ENCODE measurements at places on chromosomes 1 and 21.

- DNase-seq = no peak
Measured at GRCh38 chr1:100456880-100457279, 81.1 kb upstream of the GPR88 start.

DNA sequence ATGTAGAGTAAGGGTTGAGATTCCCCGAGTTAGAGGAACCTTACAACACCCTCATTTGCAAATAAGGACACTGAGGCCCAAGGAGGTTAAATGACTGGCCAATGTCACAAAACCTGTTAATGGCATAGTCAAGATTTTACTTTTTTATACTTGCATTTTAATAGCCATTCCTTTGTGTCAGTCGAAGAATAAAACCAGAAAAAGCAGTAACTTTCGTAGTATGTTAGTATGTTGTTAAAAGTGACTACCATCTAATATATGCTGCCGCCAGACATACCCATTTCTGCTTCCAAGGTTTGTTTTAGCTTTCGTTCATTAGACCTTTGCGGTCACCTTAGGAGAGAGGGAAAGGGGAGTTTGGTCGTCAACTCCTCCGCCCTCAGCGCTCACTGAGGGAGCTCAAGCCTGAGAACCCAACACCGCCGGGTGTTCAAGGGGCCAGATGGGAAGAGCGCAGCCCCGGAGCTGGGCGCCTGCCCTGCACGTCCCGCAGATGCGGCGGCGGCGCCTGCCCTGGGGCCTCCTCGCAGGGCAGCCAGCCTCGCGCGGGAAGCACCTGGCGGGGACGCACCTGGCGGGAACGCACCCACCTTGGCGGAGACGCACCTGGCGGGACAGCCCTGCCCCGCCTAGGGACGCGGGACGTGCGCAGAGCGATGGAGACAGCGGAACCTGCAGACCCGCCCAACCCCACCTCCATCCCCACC lies 466 bp downstream of the VPS26C start:
- DNase-seq = peak; percentile 50

DNA sequence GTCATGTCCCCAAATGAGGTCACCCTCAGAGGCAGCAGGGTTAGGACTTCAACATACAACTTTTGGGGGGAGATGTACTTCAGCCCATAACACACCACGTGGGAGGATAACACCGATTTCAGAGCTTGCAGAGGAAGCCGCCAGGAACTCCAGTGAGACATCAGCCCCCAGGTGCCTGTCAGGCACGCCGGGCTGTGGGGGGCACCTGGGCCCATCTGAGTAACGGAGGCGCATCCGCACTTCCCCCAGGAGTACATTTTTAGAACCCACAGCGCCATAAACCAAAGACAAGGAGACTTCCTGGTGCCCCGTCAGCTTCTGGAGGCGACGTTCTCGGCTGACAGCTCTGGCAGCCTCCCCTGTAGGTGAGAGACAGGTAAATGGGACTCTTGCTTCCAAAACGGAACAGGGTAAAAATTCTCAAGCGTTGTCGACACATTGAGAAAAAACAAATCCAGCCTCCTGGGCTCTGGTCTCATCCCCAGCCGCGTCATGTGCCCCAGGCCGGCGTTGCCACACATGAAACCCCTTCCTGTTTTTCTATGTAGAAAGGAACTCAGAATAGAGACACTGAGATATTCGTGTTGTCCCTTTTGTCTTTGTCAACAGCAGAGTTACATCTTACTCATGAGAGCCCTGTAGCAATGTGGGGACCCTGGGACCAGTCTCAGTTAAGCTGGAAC lies 93.3 kb downstream of the PDE9A start:
- DNase-seq = no peak

DNA sequence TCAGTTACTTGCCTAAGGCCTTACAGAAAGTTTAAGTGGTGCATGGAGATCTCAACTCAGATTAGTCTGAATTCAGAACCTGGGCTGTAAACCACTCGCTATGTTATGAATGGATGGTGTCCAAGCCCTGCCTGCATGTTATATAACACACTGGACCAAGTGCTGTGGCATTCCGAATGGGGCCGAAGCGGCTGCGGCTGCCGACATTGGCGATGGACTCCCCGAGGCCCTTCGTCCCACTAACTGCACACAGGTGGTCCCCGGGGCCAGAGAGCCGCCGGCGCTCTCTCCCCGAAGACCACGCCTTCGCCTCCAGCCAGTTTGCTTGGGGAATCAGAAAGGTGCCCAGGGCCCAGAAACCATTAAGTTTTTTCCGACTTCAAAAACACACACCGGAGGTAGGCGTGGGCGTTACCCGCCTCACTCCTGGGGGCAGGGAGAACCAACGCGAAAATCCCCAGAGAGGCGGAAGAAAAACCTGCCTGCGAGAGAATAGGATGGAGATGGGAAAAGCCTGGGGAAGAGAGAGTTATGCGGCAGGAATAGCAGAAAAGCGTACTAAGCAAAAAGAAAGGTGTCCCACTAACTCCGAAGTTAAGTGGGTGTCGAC lies 579 bp upstream of the TENT5C start:
- DNase-seq = peak; percentile 49

DNA sequence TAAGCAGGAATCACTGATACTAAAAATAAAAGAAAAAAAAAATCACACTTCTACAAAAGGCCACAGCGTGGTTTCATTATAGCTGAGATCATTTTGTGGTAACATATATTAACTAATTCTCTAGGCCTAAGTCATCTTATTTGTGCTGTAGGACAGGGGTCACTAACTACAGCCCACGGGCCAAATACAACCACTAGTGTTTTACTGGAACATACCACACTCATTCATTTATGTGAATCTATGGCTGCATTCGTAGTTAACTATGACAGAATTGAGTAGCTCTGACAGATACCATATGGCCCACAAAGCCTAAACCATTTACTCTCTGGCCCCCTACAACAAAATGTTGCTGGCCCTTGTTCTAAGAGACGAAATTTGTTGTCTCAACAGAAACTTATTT lies 224.4 kb downstream of the VAV3 start:
- DNase-seq = no peak

DNA sequence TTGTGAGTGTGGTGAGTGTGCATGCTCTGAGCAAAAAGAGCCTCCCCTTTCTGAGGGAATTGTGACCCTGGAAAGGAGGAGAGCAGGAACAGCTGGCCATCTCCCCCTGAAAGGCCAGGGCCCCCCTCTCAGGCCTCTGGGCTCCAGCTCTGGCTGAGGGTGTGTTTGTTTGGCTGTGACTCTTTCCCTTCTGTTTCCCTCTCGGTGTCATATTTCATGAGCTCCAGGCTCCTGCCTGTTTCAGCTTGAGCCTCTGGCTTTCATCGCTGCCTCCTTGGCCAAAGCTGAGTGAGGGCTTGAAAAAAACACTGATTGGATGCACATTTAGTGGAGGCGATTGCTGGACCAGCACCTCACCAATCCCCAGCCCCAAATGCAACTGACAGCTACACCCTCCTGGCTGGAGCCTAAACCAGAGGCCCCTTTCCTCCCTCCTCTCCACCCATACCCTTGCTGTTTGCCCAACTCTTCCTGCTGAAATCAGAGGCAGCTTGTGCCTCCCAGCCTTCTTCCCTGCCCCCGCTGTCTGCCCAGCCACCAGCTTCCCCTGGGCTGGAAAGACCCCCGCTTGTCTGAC lies 64.1 kb downstream of the DDR2 start:
- DNase-seq = peak; percentile 78

DNA sequence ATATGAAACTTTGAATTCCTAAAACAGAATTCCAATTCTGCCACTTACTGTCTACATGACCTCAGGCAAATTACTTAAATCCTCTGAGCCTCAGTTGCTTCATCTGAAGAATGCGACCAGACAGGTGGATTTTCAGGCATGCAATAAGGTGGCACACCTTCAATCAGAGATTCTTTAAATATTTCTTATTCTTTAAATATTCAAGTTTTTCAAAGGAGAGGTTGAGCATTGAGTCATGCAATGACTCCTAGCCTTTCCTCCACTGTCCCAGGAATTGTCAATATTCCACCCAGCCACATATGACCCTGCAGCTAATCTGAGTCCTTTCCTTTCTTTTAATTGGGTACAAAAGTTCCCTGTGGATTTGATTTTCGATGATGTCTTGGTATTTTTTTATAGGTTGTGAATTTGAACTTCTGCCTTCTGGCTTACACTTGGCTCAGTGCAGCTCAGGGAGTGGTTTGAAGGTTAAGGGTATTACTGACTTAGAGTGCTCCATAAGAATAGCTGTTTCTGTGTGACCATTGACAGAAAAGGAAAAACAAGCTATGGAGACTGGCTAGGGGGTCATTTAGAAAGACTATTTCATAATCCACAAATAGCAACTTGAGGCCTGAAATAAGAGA lies 52.2 kb upstream of the PRDX6 start:
- no peak for DNase-seq

- no peak for DNase-seq
Measured at GRCh38 chr1:221636967-221637366, 104.9 kb downstream of the DUSP10 start.

DNA sequence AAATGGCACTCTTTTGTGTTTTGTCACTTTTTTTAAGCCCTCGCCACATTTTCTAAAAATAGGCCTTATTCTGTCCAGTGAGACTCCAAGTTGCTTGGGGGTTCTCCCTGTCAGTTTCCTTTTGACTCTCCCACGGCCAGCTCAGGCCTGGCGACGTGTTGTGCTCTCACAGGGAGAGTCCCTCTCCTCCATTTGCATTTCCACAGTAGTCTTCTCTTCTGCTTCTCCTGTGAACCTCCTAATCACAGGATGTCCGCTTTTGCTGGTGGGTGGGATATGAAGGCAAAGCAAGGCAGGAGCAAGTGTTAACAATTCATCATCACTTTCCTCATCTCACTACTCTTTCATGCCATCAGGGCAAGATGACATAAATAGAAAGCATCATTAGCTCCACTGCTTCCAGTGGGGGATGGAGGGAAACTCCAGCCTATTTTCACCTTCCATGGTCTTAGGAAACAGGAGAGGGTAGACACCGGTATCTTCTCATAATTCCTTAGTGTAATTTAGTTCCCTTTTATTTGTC lies 99.8 kb downstream of the INTS7 start:
- DNase-seq = no peak

GRCh38 chr1:150161747-150162581 lies 12.2 kb downstream of the PLEKHO1 start:
- no peak for DNase-seq

DNA sequence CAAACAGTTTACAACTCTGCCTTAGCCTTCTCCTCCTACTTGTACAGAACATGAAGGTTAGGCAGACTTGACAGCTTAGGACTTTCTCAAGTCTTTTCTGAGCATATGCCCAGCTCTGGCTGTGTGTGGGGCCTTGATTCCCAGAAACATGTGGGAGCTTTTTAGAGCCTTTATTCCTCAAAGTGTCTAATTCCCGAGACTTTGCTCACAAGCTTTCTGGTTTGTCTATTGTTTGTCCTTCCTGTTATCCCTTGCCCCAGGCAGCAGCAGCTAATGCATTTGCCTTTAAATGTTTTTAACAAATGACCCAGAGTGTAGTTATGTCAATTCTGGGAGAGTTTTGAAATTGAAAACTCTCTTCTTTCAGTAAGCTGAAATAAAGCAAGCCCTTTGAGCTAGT lies 29.2 kb downstream of the ST7L start:
- DNase-seq = no peak

GRCh38 chr1:184569106-184569505 lies 182.3 kb downstream of the C1orf21 start:
- no peak for DNase-seq

DNA sequence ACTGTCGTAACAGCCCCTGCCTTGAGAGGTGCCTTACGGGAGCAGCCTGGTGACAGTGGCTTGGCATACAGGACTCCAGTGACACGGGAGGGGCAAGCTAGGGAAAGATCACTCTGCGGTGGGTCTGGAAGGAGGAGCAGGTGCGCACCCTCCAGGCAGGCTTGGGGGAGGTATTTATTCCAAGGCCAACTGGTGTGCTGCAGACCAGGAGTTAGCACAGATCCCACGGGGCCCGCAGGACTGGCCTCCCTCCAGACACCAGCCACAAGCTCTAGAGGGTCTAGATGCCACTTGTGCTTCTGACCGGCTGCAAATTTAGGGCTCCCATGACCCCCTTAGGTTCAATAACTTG lies 22.1 kb downstream of the PSEN2 start:
- DNase-seq = no peak

DNA sequence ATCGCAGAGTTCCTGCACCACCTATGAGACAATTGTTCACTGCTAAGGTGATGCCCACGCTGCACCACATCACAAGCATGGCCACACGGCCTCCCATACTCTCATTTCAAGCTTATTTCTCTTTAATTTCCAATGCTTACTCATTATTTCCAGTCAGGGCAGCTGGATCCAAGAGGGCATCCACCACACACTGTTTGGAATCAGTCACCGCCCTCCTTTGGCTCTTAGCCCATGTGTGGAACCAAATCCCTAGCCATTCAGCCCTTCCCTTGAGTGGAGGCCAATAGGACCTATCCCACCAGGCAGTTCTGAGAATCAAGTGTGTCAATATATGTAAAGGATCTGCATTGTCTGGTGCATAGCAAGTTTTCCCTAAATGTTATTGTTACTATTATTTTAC lies 26.3 kb upstream of the PALMD start:
- no peak for DNase-seq

DNA sequence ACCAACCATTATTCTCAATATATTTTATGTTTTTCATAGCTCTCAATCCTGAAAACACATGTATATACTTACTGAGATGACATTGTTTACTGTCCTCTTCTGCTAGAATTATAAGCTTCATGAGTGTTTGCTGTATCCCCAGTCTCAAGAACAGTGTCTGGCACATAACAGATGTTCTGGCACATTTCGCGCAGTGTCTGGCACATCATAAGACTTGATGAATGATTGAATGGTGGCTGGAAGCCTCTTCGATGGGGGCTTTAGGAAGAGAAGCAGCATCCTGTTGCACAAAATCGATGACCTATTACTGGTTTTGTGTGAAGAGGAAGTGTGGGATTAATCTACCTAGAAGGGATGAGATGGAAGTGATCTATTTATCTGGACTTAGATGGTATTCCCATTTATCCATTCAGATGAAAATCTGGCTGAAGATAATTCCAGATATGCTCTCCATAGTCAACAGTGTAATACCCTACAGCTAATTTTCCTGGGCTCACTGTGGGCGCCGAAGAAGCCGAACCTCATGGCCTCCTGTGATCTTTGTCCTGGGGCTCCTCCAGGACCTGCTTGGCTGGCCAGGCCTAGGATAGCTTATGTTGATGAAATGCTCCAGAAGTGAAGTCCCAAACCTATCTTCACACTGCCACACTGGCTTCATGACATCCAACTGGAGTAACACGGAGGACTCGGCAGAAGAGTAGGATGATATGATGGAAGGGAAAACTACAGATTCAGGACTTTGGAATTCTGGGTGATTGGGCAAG lies 26.5 kb downstream of the CD34 start:
- no peak for DNase-seq

DNA sequence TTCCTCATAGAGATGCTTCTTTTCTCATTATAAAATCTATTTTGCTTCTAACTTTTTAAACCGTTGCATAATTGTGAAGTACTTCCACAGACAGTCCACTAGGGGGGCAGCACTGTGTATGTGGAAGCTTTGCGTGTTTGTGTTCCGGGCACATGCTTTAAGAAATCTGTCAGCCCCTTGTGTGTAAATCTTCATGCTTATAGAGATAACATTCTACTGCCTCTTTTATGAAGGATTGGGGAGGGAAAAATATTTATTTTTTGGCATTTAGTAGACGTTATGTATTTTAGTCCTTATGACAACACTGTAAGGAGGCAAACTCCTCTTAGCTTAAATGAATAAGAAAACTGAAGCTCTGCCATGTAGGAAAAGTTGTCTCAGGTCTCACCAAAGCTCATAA lies 157.3 kb upstream of the PTGFR start:
- peak; percentile 64 for DNase-seq

- peak; percentile 4 for DNase-seq
Measured at GRCh38 chr1:227793079-227793947, 22.2 kb upstream of the PRSS38 start.

GRCh38 chr1:115980156-115980555 lies 3.8 kb downstream of the SLC22A15 start:
- DNase-seq = no peak

Data from HEK293T (cell line).